Stimulated activated CD4-positive, alpha-beta T cell treated with anti-CD3 and anti-CD28 coated beads, Interleukin-2, amount 100 ng/mL, for 4 hours (primary cell): ENCODE measurements at places on chromosomes 2 and 18.
A peak's percentile ranks its signal among the peaks of the same experiment; 100 is the strongest.

DNA sequence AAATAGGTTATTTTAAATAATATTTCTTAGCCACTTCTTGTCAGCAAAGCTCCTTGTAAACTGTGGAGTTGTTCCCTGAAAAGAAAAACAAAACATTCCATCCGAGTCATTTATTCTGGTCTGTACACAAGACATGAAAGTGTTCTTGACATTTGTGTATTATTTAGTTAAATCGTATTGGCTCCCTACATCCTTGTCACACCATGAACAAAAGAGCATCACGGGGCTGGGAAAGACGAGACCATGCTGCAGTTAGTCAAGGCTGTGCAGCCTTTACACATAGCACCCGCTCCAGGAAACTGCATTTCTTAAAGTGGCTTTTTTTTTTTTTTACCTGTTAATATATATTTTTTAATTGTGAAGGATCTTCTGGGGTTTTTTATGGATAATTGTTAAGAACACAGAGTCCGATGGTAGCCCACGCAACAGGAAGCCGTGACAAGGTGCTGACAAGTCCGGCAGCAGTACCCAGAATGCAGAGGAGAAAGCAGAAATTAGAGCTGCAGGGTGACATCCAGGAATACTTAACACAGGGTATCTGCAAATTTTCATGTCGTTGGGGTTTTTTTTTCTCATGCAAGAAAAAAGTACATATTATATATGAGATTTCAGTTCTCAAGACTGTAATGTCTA is 588.4 kb downstream of the ARHGAP15 start:
- no peak for DNase-seq

- no peak for DNase-seq
Measured at GRCh38 chr2:239073270-239073669, 225.4 kb downstream of the TWIST2 start.

- no peak for DNase-seq
Measured at GRCh38 chr2:180101846-180102245, 94.7 kb upstream of the CWC22 start.

DNA sequence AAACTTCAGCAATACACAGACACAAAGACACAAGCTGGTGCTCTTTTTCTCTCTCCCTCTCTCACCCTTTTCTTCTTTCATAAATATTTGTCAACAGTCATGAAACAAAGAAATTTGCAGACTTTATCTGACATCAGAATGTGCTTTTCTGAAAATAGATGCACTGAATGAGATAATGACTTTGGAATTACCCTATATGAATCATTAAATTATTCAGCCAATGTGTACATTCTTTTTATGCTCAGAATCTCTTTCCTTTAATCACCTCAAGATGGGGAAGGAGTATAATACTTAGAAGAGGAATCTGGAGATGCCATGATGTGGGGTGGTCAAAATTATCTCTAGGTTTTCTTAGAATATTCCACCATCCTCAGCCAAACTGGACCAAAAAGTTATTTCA is 289.9 kb downstream of the LRRTM1 start:
- no peak for DNase-seq

GRCh38 chr2:32993005-32993539 is 46.3 kb downstream of the LTBP1 start:
- no peak for DNase-seq

- DNase-seq = no peak
Measured at GRCh38 chr18:70468861-70469547, 180.2 kb downstream of the SOCS6 start.

DNA sequence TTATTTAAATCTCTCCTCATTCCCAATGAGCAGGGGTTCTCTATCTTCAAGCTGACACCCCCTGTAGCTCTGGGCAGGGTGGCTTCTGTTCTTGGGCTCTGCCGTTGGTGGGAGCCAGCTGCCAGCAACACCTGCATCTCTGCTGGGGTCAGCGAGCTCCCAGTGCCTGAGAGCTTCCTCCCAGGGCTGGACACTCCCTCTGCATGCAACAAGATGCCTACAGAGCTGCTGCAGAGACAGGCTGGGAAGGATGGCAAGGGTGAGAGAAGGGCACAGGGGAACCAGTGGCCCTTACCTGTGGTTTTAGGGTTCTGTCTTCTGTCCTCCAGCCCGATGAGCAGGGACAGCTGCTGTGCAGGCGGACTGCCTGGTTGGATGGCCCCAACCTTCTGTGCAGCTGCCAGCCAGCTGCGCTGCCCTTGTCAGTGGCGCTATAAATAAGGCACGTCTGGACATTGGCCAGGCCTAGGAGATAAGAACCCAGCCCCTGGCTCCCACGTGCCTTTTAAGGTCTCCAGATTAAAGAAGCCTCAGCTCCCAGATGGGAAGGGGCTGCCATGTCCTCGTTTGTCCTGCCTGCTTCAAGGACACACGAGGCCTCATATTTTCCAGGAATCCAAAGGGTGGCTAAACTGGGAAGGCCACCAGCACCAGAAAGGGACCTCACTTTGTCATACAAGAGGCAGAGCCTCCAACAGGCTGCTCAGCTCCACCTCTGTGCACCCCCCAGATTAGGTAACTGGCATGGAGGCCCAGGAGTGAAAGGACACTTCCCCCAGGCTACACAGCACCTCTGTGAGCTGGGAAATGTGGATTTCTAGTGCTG is 39.5 kb upstream of the FHL2 start:
- no peak for DNase-seq

DNA sequence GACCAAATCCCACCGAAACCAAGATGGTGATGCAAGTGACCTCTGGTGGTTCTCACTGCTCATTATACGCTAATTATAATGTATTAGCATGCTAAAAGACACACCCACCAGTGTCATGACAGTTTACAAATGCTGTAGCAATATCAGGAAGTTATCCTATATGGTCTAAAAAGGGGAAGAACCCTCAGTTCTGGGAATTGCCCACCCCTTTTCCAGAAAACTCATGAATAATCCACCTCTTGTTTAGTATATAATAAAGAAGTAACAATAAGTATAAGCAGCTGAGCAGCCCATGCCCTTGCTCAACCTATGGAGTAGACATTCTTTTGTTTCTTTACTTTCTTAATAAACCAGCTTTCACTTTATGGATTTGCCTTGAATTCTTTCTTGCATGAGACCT is 31.0 kb upstream of the FMNL2 start:
- no peak for DNase-seq

DNA sequence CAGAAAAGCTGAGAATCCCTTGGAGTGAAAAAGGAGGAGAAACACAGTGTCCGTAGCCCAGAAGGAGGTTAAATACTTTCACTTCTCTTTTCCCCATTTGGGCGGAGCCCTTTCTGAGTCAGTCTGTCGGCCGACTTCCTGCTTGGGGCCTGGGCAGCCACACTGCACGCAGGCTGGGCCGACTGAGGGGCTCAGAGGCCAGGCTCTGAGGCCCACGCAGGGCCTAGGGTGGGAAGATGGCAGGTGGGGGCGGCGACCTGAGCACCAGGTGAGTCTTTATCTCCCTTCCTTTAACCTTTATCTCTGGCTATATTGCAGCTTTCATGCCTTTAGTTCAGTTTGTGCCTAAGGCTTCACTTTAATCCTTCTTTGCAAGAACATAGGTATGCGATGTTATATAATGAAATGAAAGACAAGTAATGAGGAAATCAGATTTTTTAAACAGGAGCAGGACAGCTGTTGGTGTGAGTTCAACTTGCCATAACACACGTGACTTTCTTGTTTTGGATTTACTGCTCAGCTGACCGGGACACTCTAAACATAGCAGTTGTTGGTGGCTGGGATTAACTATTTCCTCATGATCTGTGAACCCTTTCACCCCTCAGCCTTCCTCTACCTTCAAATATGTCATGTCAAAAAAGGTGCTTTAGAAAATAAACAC is at the start of gene SP100:
Gene SP100 (plus strand): TSS at position 141 of the 661 bp plus-strand sequence. CDS start 96 bp downstream, at position 237.
- DNase-seq = peak; percentile 83

GRCh38 chr2:117199511-117199910 is 615.0 kb upstream of the DDX18 start:
- DNase-seq = no peak

DNA sequence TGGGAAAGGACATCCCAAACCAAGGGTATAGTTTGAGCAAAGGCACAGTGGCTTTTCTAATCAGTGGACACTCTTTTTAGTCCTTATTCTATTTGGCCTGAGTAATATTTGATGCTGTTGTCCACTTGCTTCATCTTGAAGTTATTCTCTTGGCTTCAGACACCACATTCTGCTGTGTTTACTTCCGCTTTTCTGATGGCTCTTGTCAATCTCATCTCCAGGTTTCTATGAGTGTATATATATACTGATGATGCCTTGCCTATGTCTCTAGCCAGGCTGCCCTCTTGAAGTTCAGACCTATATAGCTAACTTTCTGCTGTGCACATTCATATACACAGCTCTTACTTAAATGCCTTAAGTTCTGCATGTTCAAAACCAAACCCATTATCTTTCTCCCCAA is 83.1 kb downstream of the EFEMP1 start:
- no peak for DNase-seq

DNA sequence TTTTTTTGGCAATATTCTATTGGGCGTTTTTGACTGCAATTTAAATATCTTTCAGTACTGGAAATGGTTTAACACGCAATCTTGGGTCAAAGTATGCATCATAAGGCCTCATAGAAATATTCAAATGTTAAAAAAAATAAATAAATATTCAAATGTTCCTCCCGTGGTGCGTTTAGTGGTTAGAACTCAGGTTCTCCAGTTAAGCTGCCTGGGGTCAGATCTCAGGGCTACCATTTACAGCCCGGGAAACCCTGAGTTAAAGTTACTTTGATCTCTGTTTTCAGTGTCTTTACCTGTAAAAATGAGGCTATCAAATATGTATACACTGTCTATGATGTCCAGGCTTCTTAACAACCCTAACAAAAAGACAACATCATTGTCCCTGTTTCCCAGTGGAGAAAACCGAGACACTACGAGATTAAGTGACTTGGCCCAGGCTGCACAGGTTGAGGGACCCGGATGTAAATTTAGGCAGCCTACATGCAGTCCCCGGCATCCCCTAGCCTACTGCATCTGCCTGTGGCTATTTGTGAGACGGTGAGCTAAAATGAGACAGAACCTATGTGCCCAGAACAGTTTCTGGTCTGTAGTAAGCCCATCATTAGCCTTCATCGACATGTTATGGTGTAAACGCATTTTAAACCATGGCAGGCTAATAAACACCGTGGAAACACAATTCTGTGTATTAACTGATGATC is 1.7 kb downstream of the FHL2 start:
- no peak for DNase-seq

DNA sequence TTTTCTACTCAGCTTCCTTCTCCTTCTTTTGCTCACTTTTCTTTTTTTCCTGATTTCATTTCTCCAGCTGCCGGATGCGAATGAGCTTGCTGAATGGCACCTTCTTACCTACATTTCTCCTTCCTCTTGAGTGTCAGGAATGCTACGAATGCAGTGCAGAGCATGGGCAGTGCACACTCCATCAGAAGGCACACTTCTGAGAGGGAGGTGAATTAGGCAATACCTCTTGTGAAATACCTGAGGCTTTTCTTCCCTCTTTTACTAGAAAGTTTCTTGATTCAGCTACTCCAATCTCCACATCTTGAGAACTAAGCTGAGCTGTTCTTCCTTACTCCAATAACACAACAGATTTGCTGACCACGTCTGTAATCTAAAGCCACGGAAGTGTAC is 51.1 kb downstream of the PLEKHM3 start:
- DNase-seq = no peak

DNA sequence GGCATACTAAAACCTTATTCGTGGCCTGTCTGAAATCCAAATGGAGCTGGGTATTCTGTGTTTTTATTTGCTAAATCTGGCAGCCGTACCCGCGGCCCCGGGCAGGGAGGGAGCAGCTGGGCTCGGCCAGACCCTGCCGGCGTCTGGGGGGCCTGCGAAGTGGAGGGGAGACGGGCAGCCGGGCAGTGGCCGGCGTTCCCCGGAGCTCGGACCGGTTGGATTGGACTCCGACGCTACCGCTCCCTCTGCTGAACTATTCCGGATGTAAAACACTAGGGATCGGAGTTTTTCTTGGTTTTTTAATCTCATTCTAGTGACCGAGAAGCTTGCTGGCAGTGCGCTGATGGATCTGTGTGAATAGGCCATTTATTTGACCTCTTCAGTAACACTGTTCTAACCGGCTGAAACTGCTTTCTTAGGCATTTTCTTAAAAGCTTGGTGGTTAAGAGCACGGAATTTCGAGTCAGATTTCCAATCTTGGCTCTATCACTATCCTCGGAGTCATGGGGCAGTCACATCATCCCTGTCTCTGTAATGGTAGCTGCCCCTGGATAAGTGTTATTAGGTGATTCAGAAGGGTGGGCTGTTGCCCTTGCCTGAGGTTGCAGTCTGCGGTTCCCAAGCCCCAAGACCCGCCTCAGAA is 694 bp downstream of the UNC50 start:
- no peak for DNase-seq

GRCh38 chr2:227990937-227991336 is 119.5 kb downstream of the DAW1 start:
- DNase-seq = no peak

- no peak for DNase-seq
Measured at GRCh38 chr18:78957140-78957539, 22.5 kb upstream of the SALL3 start.

- no peak for DNase-seq
Measured at GRCh38 chr2:154449951-154450658, 248.4 kb upstream of the KCNJ3 start.

GRCh38 chr18:58230438-58231179 is 186.6 kb downstream of the NEDD4L start:
- DNase-seq = no peak

- DNase-seq = no peak
Measured at GRCh38 chr2:239950144-239951128, 74.7 kb downstream of the NDUFA10 start.

DNA sequence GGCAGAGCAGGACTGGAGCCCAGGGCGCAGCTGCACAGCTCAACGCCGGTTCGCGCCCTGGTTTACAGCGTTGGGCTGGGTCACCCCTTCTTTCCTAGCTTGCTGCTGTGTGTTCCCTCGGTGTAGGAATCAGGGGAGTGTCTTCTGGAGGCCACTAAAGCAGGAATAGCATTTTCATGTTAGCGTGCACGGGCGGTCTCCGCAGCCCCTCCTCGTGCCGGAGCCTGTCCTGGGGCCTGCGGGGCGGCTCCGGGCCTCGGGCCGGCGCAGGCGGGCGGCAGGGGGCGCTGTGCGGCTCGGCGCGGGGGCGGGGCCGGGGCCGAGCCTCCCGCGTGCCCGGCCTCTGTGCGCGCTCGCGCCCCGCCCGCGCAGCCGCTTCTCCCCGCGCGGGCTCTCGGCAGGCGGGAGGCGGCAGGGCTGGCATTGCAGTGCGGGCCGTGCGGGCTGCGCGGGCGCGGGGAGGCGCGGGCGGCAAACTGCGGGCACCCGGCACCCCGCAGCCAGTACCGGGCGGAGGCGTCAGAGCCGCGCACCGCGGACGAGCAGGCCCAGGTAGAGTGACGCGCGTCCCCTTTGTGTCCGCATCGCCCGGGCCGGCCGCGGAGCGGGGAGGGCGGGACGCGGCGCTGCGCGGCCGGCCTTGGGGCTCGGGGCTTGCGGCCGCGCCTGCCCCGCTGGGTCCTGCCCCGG is at the start of gene RNF144A:
Gene RNF144A (plus strand): TSS at position 342 of the 690 bp plus-strand sequence. CDS start 79,515 bp downstream, outside the sequence.
- peak; percentile 56 for DNase-seq

GRCh38 chr18:70397259-70397925 is 108.5 kb downstream of the SOCS6 start:
- no peak for DNase-seq
